SK-N-SH (cell line): ENCODE measurements at places on chromosomes 13 and 19.

DNA sequence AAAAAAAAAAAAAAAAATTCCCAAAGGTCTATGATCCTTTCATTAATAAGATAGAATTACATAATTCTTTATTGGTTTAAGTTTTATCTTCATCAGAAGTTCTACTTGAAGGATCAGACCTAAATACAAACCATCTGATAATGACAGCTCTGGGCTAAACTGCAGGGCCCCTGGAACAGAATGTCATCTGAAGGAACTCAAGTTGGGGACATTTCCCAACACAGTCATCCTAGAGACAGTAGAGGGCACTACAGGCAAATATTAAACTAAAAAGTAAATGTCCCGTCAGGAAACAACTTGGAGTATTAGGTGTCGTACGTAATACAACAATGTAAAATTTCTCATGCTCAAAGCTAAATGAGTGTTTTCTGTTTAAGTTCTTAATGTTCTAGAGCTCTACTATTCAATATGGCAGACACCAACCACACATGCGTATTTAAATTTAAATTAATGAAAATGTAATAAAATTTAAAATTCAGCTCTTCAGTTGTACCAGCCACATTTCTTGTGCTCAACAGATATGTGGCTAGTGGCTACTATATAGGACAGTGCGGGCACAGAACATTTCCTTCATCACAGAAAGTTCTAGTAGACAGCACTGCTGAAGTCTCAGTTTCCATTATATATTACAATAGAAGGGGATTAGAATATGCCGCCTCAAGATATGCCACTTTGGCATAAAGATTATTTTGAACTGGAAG lies 21.8 kb upstream of the NAXD start:
- DNase-seq, result peak; percentile 80

DNA sequence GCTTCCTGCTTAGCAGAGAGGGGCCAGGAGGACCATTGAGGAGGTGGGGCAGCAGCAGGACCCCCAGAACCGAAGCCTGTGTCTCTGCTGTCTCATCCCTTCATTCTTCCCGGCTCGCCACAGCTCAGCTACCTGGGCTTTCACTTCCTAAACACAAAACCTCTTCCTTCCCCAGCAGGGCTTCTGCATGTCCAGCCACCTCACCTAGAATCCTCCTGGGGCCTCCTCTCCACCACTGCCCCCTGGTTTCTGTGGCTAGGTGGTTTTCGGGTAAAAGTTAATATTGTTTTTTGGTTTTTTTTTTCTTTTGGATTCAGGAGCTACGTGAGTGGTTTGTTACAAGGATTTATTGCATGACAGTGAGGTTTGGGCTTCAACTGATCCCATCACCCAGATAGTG lies 61.8 kb upstream of the PABPC3 start:
- DNase-seq, result no peak

DNA sequence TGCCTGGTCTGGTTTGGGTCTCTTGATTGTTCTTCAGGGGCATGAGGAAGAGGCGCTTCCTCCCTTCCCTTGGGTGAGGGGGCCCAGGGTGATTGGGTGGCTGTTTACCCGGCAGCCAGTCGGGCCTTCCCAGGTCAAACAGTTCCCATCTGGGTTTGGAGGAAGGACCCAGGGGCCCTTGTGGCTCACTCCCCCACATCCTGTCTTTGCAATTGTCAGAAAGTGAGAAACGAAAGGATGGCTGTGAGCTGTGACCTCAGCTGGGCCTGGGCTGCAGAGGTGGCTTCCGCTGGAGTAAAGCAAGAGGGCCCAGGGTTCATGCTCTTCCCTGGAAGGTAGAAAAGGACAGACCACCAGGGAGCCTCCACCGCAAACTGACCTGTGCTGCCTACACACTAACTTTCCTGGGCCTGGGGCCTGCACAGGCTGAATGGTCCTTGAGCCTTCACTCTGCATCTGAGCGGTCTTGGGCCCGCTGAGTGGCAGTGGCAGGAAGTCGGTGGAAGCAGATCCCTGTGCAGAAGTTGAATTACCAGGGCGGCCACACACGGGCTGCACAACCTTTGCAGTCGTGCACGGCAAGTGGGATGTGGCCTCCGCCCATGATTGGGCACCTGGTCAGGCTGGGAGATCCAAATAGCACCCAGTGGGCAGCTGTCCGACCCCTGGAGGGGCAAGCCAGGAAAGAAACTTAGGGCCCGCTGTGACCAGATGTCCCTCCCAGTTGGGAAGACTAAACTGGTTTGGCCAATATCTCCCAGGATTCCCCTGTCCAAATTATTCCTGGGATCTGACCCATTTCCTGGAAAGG lies 5.3 kb upstream of the CD79A start:
- peak; percentile 19 for DNase-seq

DNA sequence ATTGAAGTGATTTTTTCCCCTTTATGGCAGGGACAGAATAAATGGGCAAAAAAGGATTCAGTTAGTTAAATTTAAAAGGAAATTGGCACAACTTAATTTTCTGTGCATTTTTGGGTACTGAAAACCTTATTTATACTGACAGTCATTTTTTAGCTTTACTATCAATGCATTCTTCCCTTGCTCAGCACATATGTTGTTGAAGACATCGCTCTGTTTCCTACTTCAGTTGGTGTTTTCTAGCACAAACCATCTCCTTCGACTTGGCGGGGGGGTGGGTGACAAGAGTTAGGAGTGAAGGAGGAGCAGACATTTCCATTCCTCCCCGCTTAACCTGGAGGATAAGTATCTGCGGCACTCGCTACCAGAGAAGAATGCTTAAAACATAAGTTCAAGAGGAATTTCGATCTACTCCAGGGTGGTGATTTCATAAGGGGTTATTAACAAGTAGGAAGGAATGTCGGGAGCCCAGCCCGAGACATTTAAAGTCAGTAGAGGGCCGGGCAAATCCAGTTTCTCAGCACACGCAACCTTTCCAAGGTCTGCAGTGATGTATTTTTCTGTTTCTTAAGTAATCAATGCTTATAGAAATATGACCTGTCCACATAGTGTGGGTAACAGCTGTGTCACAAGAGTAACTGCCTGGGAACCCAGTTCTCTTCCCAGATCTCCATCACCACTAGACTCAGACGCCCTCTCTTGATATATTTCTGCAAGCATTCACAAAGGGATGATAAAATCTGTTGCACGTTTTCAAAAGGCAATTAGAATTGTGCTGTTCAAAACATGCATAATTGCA lies 525.8 kb downstream of the MYO16 start:
- DNase-seq, result no peak

- no peak for DNase-seq
These were observed 14.5 kb downstream of the GJA3 start for GRCh38 chr13:20146381-20146780.

GRCh38 chr19:14425696-14426138 lies 6.6 kb upstream of the DDX39A start:
- DNase-seq, result no peak

GRCh38 chr19:7832781-7833180 lies 2.8 kb downstream of the EVI5L start:
- DNase-seq, result no peak

GRCh38 chr19:58279042-58279924 lies 528 bp downstream of the ZNF8 start:
- DNase-seq, result peak; percentile 89

GRCh38 chr19:18898081-18898606 lies 2.2 kb upstream of the CERS1 start:
- peak; percentile 69 for DNase-seq

DNA sequence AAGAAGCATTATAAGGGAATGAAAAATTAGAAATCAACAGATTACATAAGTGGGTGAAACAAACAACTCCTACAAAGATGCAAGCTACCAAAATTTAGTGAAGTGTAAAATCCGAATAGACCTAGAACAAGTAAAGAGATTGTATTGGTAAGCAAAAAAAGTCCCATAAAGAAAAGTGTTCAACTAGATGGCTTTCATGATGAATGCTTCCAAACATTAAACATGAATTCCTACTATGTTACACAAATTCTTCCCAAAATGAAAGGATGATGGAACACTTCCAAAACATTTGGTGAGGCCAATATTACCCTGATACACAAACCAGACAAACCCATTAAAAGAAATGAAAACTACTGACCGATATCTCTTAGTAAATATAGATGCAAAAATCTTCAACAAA lies 139.0 kb downstream of the GPC5 start:
- no peak for DNase-seq

DNA sequence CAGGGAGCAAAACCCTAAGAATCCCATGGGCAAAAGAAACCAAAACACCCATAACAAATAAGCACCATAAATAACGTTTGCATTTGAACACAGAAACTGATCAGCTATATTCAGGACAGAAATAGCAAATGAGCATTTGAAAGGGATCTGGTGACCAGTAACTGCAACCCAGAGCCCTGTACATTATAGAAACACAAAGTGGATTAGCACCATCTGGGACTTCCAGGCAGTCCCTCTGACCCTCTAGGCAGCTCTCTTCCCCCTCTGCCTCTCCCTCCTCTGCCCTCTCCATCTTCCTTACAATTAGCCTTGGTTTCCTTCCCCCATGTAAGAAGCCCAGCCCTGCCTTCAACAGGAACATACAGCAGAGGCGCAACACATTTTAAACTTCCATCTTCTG lies 215.0 kb downstream of the DCLK1 start:
- peak; percentile 30 for DNase-seq

DNA sequence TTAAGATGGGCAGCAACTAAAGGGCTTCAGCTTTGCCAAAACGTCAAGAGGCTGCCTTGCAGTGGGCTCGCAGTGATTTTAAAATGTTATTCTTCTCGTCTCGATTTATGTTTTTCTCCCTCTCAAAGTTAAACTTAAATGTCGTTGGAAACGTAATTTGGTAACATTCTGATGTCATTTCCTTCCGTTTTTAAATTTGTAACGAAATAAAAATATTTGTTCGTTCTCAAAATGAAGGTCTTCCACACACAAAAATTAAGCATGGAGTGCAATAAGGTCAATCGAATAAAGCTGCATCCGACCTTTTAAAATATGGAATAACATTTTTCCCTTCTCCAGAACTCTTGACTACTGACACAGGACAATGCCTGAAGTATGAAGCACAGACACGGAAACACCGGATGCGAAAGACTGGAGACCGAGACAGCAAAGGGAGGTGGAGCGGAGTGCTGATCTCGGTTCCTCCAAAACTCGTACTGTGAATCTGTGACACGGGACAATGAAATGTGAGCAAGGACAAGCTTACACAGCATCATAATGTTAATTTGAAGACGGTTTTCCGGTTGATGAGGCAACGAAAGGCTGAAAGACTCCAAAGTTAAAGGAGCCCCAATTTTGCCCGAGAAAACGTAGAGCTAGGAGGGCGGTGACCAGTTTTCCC lies 850 bp downstream of the MTMR6 start:
- peak; percentile 49 for DNase-seq

DNA sequence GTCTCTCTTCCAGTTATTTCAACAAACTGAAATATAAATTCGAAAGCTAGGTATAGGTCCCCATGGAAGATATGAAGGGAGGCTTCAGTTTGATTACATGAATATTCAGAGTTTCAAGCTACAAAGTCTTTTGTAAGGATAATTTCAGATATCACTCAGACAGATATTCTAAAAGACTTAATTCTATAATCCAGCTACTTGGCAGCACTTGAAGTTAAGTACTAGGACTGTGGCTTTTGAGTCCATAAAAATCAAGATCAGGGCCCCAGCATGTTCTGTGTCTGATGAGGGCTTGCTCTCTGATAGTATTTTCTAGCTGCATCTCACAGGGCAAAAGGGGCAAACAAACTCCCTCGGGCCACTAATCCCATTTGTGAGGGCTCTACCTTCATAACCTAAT lies 160.6 kb upstream of the IRS2 start:
- DNase-seq, result no peak

DNA sequence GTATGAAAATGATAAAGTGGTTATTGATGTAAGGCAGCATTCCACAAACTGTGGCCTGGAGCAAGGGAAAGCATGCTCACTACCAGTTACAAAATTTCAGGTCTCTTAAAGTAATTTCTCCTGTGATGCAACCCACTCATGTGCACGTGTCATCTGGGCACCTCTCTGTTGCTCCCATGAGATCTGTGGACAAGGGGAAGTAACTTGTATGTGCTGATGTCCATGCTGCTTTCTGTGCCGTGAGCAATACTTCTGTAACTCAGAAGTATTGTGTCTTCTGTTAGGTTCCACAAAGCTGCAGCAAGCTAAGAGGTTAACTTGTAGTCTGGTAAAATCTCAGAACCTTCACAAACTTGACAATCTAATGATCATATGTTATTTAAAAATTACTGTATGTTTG lies 930.0 kb upstream of the SLITRK6 start:
- no peak for DNase-seq

GRCh38 chr19:3656747-3657394 lies 30.3 kb upstream of the CACTIN start:
- no peak for DNase-seq

DNA sequence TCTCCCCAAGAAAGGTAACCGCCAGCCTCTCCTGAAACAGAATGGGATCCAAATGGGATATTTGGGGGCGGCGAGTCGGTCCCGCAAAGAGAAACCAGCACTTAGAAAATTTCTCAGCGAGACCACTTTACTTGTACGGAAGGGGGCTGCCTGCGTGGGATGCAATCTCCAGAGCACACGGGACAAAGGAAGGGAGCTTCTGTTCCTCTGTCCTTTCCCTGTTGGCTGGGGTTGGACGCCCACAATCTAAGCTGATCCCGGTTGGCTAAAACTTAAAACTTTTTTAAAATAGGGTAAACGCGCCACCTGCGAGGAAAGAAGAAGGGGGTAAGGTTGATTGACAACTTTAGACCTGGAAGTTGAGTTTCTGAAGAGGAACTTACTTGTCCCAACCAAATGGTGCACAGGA lies 826 bp upstream of the BSG start:
- DNase-seq, result no peak

DNA sequence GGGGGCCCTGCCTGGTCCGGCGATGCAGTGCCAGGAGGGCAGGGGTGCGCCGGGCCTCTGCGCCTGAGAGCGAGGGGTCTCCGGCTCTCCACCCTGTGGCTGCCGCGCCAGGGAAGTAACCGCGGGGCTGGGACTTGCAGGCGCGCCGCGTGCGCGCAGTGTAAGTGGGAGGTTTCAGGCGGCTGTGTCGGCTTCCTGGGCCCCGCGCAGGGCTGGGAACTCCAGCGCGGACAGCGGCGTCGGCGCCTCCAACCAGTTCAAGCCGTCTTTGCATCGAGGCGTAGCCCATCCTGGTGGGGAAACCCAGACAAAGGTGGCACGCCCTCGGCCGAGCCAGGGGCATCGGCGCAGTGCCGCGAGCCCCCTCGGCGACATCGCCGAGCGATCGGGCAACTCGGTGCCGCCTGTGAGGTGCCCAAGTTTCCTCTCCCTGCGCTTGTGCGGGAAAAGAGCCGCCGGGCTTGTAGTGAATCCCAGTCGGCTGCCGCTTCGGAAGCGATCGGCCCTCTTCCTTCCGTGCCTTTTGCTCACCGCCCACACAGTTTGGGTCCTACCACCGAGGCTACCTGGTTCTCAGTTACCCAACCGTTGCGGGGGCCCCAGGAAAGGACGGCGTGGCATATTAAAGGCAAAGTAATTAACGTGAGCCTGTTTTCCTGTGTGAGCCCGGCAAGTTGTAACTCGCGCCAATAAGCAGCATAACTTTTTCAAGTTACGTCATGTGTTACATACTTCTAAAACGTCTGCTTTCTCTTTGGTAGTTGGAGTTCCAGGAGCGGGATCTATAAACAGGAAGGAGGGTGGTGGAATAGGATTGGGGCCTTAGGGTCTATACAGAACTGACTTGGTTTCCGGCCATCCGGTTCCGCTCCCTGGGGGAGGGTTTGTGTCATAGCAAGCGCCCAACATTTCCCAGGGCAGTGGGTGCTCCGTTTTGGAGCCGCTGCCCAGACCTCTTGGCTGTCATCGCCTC lies 1.2 kb downstream of the LRCH1 start:
- peak; percentile 77 for DNase-seq
